ENCODE measurements at places on chromosomes 3 and 15.
A peak's percentile ranks its signal among the peaks of the same experiment; 100 is the strongest.

- H3K4me3 ChIP-seq: no peak overlapping the region
- DNase-seq: no peak
- no peak overlapping the region for H3K27ac ChIP-seq
Observed at GRCh38 chr15:68729789-68730411, 90.8 kb downstream of the ANP32A start.

- no peaks in the 10 kb centered on the region for H3K4me1 ChIP-seq
- no peak overlapping the region for H3K27ac ChIP-seq
- H3K36me3 ChIP-seq: no peaks in the 10 kb centered on the region
- H3K27me3 ChIP-seq: no peaks in the 10 kb centered on the region
- no peak overlapping the region for H3K4me3 ChIP-seq
- no peak for DNase-seq
Observed at GRCh38 chr3:53081318-53081717, 35.4 kb upstream of the SFMBT1 start.

DNA sequence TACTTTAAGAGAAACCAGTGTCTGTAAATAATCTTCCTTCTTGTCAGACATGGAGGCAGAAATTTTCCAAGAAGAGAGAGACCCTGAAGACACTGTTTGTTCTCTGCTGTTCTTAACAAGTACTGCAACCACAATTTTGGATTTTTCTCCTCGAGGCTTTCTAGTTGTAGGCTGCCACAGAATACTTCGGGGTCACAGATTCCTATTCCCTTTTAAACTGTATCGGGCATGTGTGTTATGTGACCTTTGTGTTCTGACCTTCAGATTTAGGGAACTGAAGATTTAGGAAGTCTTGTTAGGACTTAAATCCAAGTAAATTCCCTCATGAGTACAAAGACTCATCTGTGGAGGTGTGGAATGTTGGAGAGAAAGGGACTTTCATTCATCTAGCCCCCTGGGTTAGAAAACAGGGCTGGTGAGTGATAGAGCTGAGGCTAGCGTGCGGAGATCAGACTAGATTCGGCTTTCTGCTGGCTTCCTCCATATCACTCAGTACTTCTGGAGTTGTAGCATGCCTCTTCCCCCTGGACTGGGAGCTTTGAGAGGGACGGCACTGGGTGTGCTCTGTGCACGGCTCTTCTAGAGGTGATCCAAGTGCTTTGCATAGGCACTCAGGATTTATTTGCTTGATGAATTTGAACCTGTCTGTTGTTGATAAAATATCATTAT lies 237.0 kb downstream of the LPP start:
- no peak for DNase-seq
- H3K36me3 ChIP-seq: no peaks in the 10 kb centered on the region
- peaks cover 6% of the 10 kb centered on the region for H3K4me1 ChIP-seq
- H3K27ac ChIP-seq: no peak overlapping the region
- H3K27me3 ChIP-seq: no peaks in the 10 kb centered on the region
- no peak overlapping the region for H3K4me3 ChIP-seq

DNA sequence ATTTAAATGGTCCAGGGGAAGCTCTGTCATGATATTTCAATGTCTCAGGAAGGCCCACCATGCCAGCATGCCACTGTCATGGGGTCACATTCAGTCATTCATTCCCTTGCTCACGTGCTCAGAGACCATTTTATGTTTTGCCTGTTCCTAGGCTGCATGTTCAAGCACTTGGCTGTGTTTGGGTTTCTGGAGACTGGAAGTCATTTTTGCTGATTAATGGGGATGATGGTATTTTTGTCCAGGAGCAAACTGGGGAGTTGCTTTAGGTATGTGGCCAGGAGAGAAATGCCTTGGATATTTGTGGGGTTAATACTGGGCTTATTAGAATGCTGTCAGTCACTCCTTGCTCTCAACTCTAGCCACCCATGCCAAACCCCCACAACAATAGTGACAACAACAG lies 303.5 kb downstream of the PTPRG start:
- H3K27me3 ChIP-seq: no peaks in the 10 kb centered on the region
- H3K4me3 ChIP-seq: no peak overlapping the region
- H3K27ac ChIP-seq: no peak overlapping the region
- H3K4me1 ChIP-seq: no peaks in the 10 kb centered on the region
- no peak for DNase-seq
- H3K36me3 ChIP-seq: no peaks in the 10 kb centered on the region

DNA sequence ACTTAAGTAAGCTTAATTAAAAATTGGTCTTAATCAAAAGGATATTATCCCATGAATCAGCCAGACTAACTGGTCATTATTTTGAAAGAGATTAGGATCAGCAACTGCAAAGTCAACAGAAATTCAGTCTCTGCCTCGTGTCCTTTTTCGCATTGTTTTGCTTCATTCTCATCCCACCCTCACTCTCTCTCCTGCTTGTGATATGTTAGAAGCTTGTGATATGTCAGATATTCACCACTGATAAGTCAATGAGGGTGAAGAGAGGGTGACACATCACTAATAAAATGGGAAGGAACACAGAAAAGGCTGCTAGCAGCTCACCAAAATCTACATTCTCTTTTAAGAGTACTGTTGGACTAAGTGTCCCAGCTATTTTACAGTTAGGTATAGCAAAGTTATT lies 146.1 kb downstream of the SUCNR1 start:
- H3K36me3 ChIP-seq: no peaks in the 10 kb centered on the region
- H3K4me3 ChIP-seq: no peak overlapping the region
- no peaks in the 10 kb centered on the region for H3K4me1 ChIP-seq
- DNase-seq: no peak
- no peaks in the 10 kb centered on the region for H3K27me3 ChIP-seq

GRCh38 chr3:122084799-122085198 lies 29.6 kb downstream of the CD86 start:
- H3K27me3 ChIP-seq: no peaks in the 10 kb centered on the region
- no peak for DNase-seq
- H3K36me3 ChIP-seq: no peaks in the 10 kb centered on the region
- H3K4me1 ChIP-seq: no peaks in the 10 kb centered on the region

- H3K4me1 ChIP-seq: no peaks in the 10 kb centered on the region
- no peaks in the 10 kb centered on the region for H3K36me3 ChIP-seq
- H3K4me3 ChIP-seq: no peak overlapping the region
- H3K27ac ChIP-seq: no peak overlapping the region
Observed at GRCh38 chr3:9033867-9034266, 70.6 kb upstream of the RAD18 start.

DNA sequence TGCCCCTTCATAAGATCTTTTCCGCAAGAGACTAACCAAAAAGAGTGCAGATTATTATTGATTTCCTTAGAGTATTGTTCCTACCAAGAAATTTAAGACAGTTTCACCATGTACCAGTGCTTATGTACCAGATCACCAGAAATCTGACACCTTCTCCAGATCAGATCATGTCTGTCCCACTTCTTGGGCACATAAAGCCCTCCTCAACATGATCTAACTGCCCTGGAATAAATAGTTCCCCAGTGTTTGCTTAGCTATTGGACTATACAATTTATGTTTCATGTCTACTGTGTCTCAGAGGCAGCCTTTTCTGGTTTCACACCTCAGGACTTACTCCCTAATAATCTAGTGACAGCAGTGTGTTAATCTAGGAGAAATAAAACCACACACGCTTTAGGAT lies 46.8 kb downstream of the NME9 start:
- no peaks in the 10 kb centered on the region for H3K4me1 ChIP-seq
- no peaks in the 10 kb centered on the region for H3K27me3 ChIP-seq
- H3K27ac ChIP-seq: no peak overlapping the region
- no peak for DNase-seq

GRCh38 chr3:177746337-177746933 lies 549.2 kb upstream of the TBL1XR1 start:
- no peaks in the 10 kb centered on the region for H3K36me3 ChIP-seq
- no peak overlapping the region for H3K4me3 ChIP-seq
- no peak overlapping the region for H3K27ac ChIP-seq
- H3K27me3 ChIP-seq: no peaks in the 10 kb centered on the region
- no peaks in the 10 kb centered on the region for H3K4me1 ChIP-seq

GRCh38 chr15:83904107-83905040 lies 250.5 kb downstream of the ADAMTSL3 start:
- no peaks in the 10 kb centered on the region for H3K4me1 ChIP-seq
- DNase-seq: no peak
- H3K36me3 ChIP-seq: no peaks in the 10 kb centered on the region
- H3K27me3 ChIP-seq: no peaks in the 10 kb centered on the region
- H3K27ac ChIP-seq: no peak overlapping the region
- no peak overlapping the region for H3K4me3 ChIP-seq

- H3K27me3 ChIP-seq: no peaks in the 10 kb centered on the region
- no peaks in the 10 kb centered on the region for H3K36me3 ChIP-seq
- peak overlapping the region; percentile 86 for H3K4me3 ChIP-seq
- H3K4me1 ChIP-seq: peaks cover 32% of the 10 kb centered on the region
Observed at GRCh38 chr3:119292666-119293065, 1.5 kb upstream of the ARHGAP31 start.

DNA sequence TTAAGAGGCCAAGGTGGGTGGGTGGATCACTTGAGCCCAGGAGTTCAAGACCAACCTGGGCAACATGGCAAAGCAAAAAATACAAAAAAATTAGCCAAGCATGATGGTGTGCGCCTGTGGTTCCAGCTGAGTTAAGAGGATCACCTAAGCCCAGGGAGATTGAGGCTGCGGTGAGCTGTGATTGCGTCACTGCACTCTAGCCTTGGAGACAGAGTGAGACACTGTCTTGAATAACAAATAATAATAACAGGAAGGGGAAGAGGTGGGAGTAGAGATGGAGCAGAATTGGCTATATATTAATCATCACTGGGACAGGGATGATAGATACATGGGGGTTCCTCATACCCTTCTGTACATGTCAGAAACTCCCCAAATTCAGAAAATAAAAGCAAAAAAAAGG lies 23.8 kb upstream of the NMB start:
- H3K36me3 ChIP-seq: peaks cover 11% of the 10 kb centered on the region

DNA sequence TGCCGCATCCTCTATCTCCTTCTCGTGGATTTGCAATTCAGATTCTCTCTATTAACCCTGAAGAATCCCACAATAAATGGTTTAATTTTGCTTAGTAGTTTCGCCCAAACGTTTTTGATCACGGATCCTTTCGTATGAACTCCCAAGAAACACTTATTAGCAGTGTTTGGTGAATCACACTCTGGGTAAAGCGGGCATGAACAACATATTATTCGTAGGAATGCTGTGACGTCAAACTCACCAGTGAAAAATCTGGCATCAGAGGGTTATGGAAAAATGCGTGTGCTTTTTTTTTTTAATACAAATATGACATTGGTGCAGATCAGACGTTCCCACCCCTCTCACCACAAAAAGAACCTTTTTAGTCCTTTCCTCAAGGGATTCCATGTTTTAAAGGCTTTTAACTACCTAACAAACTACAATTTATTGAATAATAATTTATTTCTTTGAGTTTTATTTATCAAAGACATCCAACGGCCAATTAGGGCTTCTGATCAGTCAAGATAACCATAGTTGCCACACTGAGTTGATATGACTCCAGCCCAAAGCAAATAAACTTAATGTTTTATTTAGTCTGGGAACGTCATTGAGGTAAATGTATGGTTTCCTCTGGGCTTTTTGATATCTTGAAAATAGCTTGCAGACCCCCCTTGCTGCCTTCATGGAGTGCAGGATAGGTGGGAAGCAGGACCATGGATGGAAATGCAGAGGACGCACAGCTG lies 45.5 kb upstream of the CGNL1 start:
- H3K36me3 ChIP-seq: no peaks in the 10 kb centered on the region
- no peak for DNase-seq
- no peak overlapping the region for H3K4me3 ChIP-seq
- H3K27ac ChIP-seq: no peak overlapping the region
- H3K4me1 ChIP-seq: no peaks in the 10 kb centered on the region

GRCh38 chr15:77606142-77607034 lies 26.3 kb downstream of the LINGO1 start:
- H3K27ac ChIP-seq: no peak overlapping the region
- no peak for DNase-seq
- no peaks in the 10 kb centered on the region for H3K27me3 ChIP-seq
- H3K4me1 ChIP-seq: no peaks in the 10 kb centered on the region
- H3K36me3 ChIP-seq: no peaks in the 10 kb centered on the region

DNA sequence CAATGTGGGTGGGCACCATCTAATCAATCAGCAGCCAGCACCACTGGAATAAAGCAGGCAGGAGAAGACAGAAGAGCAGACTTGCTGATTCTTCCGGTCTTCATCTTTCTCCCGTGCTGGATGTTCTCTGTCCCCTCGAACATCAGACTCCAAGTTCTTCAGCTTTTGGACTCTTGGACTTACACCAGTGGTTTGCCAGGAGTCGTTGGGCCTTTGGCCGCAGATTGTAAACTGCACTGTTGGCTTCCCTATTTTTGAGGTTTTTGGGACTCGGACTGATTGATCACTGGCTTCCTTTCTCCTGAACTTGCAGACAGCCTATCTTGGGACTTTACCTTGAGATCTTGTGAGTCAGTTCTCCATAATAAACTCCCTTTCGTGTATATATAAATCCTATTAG lies 292.8 kb downstream of the BCHE start:
- H3K36me3 ChIP-seq: no peaks in the 10 kb centered on the region
- H3K27me3 ChIP-seq: no peaks in the 10 kb centered on the region
- no peak overlapping the region for H3K4me3 ChIP-seq
- H3K4me1 ChIP-seq: no peaks in the 10 kb centered on the region
- DNase-seq: no peak
- no peak overlapping the region for H3K27ac ChIP-seq

DNA sequence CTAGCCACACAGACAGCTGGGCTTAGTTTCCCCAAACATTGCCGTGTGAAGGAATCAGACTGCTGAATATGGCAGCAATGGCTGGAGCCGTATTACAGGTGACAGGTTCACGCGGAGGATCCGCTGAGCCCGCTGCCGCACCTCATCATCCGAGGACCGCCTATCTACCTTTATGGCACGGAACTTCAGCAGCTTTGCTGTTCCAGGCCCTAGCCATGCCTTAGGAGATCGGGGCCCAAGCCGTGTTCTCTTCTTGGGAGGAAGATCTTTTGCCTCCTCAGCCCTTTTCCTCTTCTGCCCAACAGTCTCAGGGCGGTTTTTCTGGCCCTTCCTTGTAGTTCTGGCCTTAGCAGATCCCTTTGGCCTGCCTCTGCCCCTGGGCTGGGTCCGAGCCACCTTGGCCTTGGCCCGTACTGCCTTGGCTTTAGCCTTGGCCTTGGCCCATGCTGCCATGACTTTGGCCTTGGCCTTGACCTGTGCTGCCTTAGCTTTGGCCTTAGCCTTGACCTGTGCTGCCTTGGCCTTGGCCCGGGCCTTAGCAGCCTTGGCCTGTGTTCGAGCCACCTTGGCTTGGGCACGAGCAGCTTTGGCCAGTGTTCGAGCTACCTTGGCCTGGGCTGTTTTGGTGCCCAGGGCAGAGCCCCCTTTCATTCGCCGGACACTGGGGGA lies 3.2 kb downstream of the CCDC71 start:
- peaks cover 19% of the 10 kb centered on the region for H3K4me1 ChIP-seq
- no peak for DNase-seq
- no peak overlapping the region for H3K4me3 ChIP-seq

GRCh38 chr3:13318626-13319470 lies 101.3 kb downstream of the NUP210 start:
- H3K4me3 ChIP-seq: no peak overlapping the region
- DNase-seq: no peak
- no peaks in the 10 kb centered on the region for H3K4me1 ChIP-seq
- H3K27ac ChIP-seq: no peak overlapping the region
- no peaks in the 10 kb centered on the region for H3K27me3 ChIP-seq
- H3K36me3 ChIP-seq: peaks cover 66% of the 10 kb centered on the region

GRCh38 chr3:33885496-33885895 lies 87.1 kb downstream of the PDCD6IP start:
- H3K36me3 ChIP-seq: no peaks in the 10 kb centered on the region
- H3K4me1 ChIP-seq: no peaks in the 10 kb centered on the region
- H3K27ac ChIP-seq: no peak overlapping the region
- H3K4me3 ChIP-seq: no peak overlapping the region
- no peak for DNase-seq
- no peaks in the 10 kb centered on the region for H3K27me3 ChIP-seq
